Activated CD4-positive, alpha-beta T cell treated with anti-CD3 and anti-CD28 coated beads for 48 hours (primary cell): ENCODE measurements at places on chromosomes 16 and 17.

- DNase-seq = no peak
Observed at GRCh38 chr17:39861235-39861634, 2.9 kb downstream of the IKZF3 start.

- no peak for DNase-seq
Observed at GRCh38 chr16:85698935-85699558, 10.3 kb upstream of the GINS2 start.

GRCh38 chr16:21158208-21159110 lies at the start of gene LDAF1:
Gene LDAF1, plus strand, starts transcription at chr16:21158674. Its CDS starts 2,509 bp downstream, at chr16:21161183.
- DNase-seq = peak; percentile 88

GRCh38 chr16:3051494-3051893 lies 5.1 kb downstream of the MMP25 start:
- no peak for DNase-seq

DNA sequence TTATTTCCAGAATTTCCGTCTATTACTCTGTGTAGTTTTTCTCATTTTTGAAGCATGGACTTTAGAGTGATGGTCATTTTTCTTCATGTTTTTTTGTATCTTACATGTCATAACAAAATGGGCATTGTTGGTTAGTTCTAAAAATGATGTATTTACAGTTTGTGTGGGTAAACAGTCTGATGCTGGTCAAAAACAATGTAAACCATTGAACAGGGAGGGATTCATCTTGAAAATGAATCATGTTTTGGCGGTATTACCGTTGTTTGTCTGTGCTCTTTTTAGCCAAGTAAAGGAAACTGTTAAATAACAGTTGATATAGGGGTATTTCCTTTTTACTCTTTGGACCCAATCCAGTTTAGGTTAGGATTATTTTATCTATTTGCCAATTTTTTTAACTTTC lies 315.8 kb downstream of the BCAS3 start:
- no peak for DNase-seq

- DNase-seq = peak; percentile 84
Observed at GRCh38 chr16:68328151-68328859, 17.5 kb downstream of the PRMT7 start.

- DNase-seq = no peak
Observed at GRCh38 chr16:18834864-18835263, 33.5 kb upstream of the ARL6IP1 start.

DNA sequence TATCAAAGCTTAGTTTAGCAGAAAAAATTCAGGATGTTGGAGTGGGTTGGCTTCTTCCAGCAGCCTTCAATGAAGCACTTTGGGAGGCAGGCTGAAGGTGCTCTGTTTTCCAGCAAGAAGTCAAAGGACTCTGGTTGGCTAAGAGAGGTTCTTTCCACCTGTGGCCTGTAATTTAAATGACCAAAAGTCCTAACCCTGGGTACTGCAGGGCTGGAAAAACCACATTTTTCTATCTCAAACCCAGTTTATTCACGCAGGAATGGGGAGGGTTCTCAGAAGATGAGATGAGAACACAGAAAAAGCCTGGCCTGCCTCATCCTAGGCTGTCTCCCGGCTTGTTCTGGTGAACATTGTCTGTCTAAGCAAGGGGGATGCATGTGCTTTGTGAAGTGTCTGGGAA lies 68.6 kb upstream of the ZFHX3 start:
- no peak for DNase-seq

DNA sequence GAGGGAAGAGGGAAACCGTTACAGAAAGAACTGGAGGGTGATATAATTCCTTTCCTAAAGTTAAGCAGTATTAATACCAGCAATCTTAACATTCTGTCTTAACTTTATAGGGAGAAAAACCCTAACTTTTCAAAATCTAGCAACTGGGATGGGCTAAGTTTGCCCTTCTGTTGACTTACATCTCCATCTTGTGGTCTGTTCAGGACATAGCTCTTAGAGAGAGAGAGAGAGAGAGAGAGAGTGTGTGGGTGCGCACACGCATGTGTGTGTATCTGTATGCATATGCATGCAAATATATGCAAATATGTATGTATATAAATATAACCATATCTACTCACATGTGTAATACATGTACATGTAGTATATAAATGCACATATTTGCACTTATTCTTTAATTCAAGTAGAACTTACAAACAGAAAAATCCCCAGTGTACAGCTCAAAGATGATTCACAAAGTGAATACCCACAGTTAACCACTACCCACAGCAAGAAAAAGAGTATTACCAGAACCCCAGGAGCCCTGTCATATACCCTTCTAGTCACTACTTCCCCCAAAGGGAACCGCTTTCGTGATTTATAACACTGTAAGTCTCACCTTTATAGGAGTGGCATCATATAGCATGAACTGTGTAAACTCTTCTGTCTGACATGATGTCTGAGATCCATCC lies 46.5 kb downstream of the STX8 start:
- no peak for DNase-seq

GRCh38 chr17:56440419-56440818 lies 153.1 kb upstream of the NOG start:
- no peak for DNase-seq

GRCh38 chr16:77974883-77975282 lies 47.5 kb upstream of the CLEC3A start:
- no peak for DNase-seq

DNA sequence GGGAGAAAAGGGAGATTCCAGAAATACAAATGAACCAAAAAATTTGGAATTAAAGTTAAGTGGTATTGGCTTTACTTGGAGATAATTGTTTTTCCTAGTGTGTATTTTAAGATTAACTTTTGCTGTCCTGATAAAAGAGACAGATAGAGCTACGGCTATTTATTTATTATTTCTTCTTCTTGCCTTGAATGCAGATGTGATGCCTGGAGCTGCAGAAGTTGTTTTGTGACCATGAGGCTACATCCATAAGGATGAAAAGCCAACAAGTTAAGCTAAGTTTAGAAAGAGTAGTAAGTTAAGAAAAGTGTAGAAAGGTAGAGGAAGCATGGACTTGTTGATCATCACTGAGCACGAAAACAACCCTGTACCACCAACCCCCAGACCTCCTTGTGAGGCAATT lies 41.7 kb downstream of the SOX9 start:
- DNase-seq = no peak

DNA sequence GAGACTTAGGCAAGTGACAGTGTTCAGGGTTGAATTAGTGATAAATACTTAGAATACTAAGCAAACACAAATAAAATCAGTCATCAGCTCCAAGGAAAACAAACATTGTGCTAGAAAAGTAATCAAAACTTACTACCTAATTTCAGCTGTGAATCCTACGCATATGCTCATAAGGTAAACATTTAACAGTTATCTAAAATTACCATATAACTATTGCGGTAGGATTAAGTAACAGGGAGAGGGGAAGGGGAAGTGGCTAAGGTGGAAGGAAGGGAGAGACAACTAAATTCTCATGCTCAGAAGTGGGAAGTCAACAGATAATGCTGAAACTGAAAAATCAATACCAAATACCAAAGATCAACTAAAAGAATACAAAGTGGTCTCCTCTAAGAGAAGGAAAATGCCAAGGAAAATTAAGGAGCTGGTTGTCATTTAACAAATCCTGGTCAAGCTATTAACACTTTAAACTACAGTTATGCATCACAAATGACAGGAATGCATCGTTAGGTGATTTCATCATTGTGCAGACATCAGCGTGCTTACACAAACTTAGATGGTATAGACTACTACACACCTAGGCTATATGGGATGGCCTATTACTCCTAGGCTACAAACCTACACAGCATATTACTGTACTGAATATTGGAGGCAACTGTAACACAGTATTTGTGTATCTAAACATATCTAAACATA lies 20.0 kb downstream of the USP32 start:
- no peak for DNase-seq

DNA sequence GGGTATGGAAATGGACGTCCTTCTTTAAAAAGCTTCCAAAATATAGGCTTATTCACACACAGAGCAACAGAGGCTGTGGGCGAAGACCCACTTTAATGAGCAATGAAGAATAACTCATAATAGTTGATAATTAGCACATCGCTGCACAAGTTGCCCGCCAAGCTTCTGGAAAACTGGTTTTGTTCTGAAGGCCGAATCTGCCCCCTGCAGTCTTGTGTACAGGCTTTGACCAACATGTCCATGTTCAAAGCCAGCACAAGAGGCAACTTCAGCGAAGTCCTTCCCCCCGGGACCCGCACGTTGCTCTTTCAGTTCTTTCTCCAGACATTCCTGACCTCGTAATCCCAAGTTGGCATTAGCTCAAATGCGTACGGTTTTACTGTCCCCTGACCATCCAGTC lies 73.3 kb downstream of the IRX5 start:
- DNase-seq = no peak

GRCh38 chr17:49455272-49455861 lies 39.7 kb upstream of the NGFR start:
- no peak for DNase-seq

- DNase-seq = no peak
Observed at GRCh38 chr17:61369751-61370150, 29.9 kb upstream of the TBX2 start.

DNA sequence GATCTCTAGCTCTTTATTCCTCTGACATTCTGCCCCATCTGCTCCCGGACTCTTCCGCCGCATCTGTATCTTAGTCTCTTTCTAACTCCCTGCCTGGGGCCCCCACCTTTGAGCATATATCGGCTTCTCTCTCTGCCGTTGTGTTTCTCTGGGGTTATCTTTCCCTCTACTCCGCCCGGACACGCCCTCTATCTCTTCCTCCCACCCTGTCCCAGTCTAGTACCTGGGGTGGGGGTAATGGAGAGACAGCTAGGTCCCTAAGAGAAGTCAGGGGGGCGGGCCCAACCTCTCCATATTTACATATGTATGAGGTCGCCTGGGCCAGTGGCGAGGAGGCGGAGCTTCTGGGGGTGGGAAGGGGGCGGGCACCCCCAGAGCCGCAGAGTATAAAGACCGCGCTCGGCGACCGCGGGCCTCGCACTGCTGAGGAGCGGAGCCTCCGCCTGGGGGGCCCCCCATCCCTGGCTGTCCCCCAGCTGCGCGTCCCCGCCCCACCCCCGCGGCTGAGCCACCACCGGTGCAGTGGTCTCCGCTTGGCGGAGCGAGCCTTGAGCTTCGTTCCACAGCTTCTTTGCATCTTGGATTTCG lies at the start of gene ATP1B2:
ATP1B2 (plus strand) TSS at position 418 of the 588 bp plus-strand sequence. CDS start 593 bp downstream, outside the sequence.
- DNase-seq = peak; percentile 76
